ENCODE measurements at places on chromosomes 1 and 21.

DNA sequence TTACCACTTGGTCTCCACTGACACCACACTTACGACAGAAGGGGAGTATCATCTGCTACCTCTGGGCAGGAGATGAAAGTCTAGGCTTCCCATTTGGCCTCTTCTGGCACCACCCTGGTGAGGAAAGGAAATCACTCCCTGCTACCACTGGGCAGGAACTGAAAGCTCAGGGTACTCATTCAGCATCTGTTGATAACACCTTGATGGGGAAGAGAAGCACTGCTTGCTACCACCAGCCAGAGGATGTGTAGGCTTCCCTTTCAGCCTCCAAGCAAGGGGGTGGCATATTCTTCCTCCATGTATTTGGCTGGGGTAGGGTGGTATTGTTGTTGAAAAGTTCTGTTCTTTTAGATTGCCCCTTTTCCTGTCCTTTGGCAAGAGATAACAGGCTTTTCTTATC lies 115.0 kb downstream of the ACBD6 start:
- no peak for DNase-seq

GRCh38 chr1:237255071-237255470 lies 213.1 kb downstream of the RYR2 start:
- DNase-seq, result no peak

- no peak for DNase-seq
These were observed 47.1 kb downstream of the CLSTN1 start for GRCh38 chr1:9776685-9777084.

DNA sequence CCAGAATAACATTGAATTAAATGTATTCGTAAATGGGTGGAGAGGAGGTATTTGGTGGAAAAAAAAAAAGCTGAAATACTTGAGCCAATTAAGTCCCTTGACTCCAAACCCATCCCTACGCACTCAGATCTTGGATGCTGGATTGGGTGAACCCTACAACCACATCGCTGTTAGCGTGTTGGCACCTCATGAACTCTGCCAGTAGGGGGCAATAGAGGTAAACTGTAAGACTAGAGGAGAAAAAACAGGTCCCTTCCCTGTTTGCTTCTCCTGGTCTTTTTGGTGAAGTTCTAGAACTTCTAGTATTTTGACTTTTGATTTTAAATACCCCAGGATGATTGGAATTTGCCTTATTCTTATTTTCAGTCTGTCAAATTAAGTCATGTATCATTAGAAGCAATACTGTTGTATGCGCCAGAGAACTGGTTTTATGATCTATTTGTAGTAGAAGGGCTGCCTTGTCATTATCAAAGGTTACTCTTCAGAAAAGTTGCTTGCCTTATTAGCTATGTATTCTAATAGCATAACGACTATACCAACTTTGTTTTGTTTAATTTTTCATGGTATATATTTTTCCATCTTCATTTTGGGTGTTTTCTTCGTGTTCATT lies 1.9 kb upstream of the OR13G1 start:
- DNase-seq, result peak; percentile 52

DNA sequence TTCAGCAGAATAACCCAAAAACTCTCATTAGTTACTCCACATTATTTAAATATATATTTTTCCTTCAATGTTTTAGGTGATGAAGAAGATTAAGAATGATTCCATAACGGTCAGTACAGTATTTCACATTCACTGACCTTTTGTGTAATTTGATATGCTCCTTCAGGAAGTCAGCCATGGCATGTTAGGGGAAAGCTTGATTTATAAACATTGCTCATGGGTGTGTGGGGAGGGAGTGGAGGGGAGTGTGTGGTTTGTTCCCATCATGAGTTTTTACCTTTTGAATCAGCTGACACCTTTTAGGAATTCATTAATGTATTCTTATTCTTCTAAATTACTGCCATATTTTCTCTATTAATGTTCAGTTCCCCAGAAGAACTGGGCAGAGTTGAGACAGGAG lies 240.2 kb downstream of the ATG4C start:
- no peak for DNase-seq

DNA sequence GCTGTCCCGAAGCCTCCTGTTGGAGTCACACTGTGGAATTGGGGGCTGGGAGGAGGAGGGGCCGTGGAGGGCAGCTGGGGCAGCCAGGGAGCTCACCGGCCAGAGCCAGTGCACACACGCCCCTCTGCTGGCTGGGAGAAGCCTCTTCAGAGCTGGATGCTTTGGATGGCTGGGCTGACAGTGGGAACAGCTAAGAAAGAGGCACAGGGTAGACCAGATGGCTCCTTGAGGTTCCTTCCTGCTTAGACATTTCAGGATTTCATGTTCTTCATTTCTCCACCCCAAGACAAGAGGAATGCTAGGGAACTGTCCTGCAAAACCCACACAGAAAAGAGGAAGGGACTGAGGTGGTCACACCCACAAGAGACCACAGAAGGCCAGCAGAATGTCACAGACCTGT lies 254.8 kb upstream of the VAMP3 start:
- no peak for DNase-seq

- DNase-seq, result no peak
These were observed 17.7 kb downstream of the CD1E start for GRCh38 chr1:158371188-158371953.

DNA sequence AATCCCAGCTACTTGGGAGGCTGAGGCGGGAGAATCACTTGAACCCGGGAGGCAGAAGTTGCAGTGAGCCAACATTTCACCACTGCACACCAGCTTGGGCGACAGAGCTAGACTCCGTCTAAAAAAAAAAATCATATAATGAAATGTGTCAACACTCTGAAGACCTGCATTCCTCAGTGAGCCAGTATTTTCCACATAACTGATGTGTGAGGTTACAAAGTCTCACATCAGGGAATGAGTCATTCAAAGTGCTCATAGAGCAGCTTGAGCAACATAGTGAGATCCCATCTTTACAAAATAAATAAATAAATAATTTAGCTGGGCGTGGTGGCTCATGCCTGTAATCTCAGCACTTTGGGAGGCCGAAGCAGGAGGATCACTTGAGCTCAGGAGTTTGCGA lies 65.5 kb downstream of the CASZ1 start:
- no peak for DNase-seq

- DNase-seq, result no peak
These were observed 32.6 kb downstream of the NEK2 start for GRCh38 chr1:211642870-211643269.

GRCh38 chr1:45275054-45275453 lies 51.6 kb upstream of the HPDL start:
- DNase-seq, result no peak

DNA sequence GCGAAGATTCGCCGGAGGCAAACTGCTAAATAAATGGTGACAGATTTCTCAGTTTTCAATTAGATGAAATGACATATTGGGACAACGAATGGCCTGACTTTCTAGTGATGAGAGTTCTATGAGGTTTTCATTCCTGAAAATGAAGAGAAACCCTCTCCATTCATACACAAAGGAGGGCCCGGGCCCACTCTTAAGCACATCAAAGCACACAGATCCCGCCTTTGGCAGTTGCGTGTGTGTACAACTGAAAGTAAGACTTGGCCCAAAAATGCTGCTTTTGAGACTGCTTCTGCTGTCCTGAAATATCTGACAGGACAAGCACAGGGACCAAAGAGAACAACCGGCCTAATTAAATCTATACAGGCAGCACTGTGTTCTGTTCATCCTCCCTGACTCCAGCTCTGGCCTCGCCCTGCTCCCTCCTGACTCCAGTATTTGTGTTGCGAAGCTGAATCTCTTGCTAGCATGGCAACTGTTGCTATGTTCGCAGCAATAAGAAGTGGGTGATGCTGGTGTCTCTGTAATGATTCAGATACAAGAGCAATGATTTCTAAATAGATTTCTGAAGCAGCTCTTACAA lies 7.4 kb downstream of the LRRC53 start:
- peak; percentile 6 for DNase-seq

- no peak for DNase-seq
These were observed 112.9 kb upstream of the ZNF678 start for GRCh38 chr1:227450489-227450888.

- peak; percentile 67 for DNase-seq
These were observed 285.3 kb downstream of the CAMTA1 start for GRCh38 chr1:7070389-7071029.

- DNase-seq, result no peak
These were observed 1.5 kb downstream of the PROX1 start for GRCh38 chr1:213989002-213989855.

DNA sequence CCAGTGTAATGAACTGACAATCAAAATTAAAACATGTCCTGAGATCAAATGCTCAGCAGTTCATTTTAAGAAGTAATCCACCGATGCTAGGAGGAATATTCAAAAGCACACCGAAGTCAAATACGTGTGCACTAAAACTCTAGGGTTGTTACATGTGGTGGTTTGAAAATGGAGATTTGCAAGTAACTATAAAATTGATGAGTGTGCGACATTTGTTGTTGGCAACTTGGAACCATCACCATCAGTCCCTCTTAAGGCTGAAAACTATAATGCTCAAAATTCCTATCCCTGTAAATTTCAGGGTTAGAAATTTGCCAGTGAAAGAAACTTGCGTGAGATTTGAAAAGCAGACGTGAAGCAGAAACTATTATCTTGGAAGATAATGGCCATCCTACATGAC lies 13.3 kb upstream of the SGIP1 start:
- no peak for DNase-seq

GRCh38 chr1:5769760-5770159 lies 222.5 kb downstream of the NPHP4 start:
- DNase-seq, result no peak

DNA sequence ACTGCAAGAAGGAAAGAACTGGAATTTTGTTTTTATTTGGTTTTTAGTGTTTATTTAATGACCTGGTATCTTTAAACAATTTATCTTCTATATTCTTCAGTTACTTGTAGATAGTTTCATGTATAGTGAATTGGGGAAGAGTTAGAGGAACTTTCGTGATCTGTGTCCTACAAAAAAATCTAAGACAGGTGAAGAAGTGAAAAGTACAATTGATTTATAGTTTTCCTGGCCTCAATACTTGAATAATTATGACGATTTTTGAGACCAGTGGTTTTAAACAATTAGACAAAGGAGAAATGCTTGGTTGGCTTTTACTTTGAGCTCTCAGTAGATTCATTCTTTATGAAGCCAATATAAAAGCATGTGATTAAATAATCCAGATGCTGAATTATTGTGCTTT lies 7.5 kb downstream of the MIER1 start:
- no peak for DNase-seq

DNA sequence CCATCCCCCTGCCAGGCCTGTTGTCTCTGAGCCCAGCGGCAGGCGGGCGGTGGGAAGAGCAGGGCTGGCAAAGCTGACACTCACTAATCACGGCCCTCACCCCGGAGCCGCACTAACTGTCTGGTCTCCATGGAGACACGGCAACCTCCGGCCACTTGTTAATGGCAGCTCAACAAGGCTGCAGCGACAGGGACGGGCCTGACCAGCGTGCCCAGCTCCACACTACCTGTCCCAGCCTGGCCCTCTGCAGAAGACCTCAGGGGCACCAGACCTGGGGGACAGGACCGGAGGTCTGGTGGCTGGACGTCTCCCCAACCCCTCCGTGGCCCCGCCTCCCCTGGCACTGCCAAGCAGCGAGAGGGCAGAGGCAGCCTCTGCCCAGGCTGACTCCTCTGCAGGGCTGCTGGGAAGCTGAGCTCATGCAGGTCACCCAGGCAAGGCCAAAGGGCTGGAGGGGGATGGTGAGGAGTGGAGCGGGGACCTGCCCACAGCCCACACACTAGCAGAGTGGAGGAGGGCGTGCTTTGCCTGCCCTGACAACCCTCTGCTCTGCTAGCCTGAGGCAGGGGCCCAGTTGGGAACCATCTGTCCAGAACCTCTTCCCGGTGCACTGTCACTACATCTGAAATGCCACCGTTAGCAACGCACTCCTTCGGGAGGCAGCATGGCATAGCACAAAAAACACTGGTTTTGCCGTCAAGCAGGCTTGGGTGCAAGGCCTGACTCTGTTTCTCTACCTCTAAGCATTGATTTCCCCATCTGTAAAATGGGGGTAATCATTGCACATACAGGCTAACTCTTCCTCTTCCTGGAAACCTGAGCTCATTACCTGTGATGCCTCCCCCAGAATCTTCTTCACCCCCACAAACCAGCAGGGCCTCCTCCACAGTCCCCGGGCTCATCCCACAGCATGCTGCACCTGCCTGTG lies 29.6 kb upstream of the WASF2 start:
- peak; percentile 57 for DNase-seq

GRCh38 chr1:86741947-86742572 lies 37.7 kb downstream of the SH3GLB1 start:
- DNase-seq, result peak; percentile 30

GRCh38 chr1:246365708-246366107 lies 141.4 kb downstream of the SMYD3 start:
- DNase-seq, result no peak

DNA sequence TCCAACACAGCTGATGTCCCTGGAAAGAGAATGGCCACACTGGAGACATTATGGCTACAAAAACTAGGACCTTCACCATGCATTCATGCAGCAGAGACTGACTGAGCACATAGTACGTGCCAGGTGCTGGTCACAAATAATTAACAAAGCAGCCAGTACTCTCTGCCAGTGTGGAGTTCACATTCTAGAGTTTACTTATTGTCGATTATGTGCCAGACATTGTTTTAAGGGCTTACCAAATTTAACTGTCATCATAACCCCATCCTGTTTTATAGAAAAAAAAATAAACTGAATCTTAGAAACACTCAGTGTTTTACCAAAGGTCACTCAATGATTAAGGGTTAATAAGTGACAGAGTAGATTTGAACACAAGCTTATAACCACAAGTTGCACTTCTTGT lies 143.3 kb downstream of the RRAGC start:
- DNase-seq, result no peak

- DNase-seq, result no peak
These were observed 106.1 kb upstream of the BMP8A start for GRCh38 chr1:39385067-39385988.

DNA sequence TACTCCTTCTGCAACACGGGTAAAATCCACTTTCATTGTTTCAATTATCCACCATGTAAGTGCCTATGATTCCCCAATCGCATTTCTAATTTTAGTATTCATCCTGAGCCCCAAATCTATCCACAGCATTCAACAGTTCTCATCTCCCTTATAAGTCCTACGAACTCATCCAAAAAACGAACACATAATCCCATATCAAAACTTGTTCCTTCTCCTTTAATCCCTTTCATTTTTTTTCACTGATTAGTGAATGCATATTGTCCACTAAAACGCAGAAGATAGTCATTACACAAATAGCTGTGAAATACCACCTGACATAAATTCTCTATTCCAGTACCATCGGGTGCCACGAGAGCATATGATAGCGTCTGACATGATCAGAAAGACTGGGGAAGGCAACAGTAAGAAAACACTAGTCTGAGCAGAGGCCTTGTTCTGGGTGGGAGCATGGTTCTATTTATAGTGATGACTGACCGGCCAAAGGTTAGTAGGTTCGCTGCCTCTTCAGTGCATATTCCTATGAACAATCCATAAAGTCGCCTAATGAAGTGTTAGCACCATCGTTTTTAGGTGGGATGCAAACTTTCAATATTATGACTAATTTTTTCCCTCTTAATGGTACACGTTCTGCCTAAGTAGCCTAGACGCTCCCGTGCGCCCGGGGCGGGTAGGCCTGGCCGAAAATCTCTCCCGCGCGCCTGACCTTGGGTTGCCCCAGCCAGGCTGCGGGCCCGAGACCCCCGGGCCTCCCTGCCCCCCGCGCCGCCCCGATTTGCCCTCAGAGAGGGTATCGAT lies 648 bp downstream of the ATP5PF start:
- no peak for DNase-seq

- no peak for DNase-seq
These were observed 34.6 kb upstream of the HIVEP3 start for GRCh38 chr1:41953291-41953690.

All from neural crest cell (in vitro differentiated cells).